Stimulated activated CD8-positive, alpha-beta memory T cell treated with anti-CD3 and anti-CD28 coated beads, Interleukin-15, amount 100 ng/mL, for 48 hours (primary cell): ENCODE measurements at places on chromosomes 2 and 18.

GRCh38 chr2:232930059-232930400 lies 60.0 kb downstream of the SNORC start:
- no peak for DNase-seq

- no peak for DNase-seq
Observed at GRCh38 chr2:18900691-18901141, 311.3 kb upstream of the NT5C1B start.

DNA sequence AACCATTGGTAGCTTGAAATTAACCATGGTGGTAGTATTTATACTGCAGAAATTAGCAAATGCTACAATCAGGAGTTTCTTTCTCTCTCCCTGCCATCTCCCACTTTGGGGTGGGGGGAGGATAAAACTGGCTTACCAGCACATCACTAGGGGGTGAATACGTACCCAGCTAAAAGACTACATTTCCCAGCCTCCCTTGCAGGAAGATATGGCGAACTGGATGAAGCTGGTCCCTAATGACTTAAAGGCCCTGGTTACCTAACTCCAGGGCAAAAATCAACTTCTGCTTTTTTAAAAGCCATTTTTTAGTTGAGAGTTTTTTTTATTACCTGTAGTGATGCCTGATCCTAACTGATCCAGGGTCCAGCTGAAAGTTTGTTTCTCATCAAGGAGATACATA lies 70.3 kb upstream of the RAB12 start:
- DNase-seq: no peak

- no peak for DNase-seq
Observed at GRCh38 chr18:23135550-23136325, 453 bp downstream of the CABLES1 start.

- no peak for DNase-seq
Observed at GRCh38 chr2:33577668-33578067, 21.4 kb downstream of the FAM98A start.

- peak; percentile 71 for DNase-seq
Observed at GRCh38 chr2:96839293-96839874, 4.4 kb downstream of the ANKRD23 start.

DNA sequence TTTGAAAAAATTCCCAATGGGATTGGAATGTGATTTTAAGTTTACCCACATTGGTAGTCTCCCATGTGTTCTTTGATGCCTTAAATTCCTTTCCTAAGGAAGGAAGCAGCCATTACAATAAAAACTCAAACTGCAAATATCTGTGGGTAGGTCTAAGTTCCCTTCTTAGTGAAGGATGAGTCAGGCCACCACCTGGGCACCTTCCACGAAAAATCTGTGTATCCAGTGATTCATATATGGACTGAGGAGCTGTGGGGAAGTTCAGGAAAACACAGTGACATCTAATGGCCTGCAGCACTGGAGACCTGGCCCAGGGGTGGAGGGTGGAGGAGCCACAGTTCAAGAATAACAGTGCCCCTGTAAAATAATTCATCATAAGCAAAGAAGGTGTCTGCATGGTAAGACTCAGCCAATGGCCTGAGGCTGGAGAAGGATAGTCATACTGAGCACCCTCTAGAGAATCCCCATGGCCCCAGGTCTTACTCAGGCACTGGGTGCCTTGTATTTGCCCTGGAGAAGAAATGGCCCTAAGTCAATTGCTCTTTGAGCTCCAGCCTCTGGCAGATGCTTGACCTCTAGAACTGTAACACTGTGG lies 248.6 kb downstream of the SP3 start:
- no peak for DNase-seq
